ENCODE measurements at places on chromosomes 3 and 15.

- DNase-seq: no peak
Measured at GRCh38 chr3:186413615-186414415, 51.8 kb upstream of the DGKG start.

DNA sequence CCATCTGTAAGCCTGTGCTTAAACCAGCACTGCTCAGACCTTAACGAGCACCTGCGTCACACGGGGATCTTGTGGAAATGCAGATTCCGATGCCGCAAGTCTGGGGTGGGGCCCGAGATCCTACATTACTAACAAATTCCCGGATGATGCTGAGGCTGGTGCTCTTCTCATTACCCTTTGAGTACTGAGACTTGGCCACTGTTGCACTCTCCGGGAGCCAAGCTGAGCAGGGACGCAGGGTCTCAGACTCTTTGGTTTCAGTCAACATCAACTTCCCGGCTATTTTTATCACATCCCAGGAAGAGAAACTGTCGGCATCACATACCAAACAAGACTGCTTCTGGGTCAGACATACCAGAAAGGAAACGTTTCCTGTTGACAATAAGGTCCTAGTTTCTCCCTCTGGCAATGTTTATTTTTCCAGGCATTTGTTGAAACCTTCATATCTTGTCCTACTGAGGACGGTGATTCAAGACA is 276.6 kb downstream of the SHQ1 start:
- DNase-seq: no peak

DNA sequence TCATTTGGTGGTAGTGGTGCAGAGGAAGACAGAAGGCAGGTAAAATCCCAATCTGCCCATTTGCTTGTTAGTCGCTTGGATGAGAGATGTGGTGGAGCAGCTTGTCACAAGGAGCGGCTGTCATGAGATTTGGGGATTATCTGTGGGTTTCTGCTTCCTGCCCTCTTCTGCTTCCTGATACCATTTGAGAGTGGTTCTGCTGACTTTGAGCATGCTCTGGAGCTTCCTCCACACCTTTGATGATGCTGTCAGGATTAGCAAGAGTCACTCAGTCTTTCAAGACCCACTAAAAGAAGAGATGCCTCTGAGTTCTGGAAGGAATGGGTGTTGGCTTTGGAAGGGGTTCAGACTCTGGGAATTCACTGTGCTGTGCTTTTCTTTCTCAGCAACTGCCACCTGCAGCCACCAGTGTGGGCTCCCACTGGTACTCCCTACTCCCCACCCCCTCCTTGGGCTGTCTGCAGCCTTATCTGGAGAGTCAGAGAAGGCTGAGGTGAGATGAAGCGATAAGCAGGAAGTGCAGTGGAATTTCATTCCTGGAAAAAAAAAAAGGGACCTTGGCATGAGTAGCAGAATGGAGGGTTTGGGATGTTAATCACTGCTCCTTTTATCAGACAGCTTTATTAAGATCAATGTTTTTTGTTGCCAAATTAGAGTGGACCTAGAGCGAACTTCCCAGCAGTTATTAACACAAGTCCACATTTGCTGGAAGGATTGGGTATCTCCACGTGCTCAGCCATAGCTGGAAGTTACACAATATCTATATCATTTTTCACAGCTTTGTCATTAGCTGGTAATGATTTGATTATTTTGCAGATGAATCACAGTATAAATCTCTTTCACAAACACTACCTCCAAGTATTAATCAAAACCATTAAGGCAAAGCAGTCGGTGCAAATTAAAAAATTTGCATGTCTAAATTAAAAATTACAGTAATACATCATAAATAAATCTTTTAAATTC is 233.0 kb upstream of the SATB1 start:
- no peak for DNase-seq

DNA sequence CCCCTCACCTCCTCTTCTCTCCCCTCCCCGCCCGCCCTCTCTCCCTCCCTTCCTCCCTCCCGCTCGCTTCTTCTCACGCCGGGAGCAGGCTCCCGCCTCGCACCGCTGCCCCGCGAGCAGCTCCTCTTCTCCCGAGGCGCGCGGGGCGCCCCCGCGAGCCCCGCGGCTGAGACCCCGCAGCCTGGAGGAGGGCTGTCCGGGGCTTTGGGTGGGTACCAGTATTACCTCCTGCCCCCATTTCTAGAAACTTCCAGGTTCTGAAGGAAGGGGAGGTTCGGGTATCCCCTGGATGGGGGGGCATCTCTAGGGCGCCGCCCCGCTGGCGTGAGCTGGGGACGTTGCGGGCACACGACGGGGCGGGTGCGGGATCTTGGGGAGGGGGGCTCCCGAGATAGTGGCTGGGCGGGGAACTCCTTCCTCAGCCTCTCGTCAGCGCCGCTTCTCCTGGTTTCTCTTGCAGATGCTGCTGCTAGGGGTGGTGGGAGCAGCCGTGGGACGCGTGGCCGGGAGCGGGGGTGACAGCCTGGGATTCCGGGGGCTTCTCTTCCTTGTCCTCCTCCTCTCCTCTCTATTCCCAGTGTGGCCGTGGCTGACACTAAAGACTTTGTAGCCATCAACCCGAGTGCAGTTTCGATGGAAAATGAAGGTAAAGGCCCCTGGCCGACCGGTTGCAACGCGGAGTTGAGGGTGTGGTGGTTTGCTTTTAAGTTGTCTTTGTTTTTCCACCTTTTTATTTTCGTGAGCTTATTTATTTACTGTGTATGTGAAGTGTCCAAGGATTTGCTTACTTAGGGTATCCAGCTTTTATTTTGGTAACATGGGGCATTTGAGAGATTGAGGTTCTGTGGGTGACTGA is 474 bp downstream of the ATP2C1 start:
- no peak for DNase-seq

Measured in BJ (cell line).